ENCODE measurements at places on chromosomes 2 and 18. TPM values are rescaled to one million over a fixed set of nuclear protein-coding genes. Genes with fewer than 3 reads are reported as not detected.

DNA sequence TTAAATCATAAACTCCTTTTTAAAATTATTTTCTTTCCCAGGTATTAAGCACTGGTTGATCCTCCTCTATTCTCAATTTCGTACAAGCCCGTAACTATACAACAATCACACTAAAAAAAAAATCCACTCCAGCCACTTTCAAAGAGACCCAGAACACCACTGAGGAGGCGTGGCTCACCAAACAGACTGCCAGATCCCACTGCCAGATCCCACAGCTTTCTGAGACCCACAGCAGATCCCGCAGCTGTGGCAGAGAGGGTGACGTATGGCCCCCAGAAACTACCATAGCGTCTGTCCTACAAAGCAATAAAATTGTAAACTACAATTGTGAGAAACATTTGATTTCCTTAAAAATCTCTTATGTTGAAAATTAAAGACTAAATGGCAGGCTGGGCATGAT, 230.7 kb upstream of the PXDN start:
- no peak for DNase-seq

- no peak for DNase-seq
Observed at GRCh38 chr18:12255626-12256026, 1.5 kb downstream of the CIDEA start.

Gene ZNF512
- 19.8 TPM for total RNA-seq

GRCh38 chr2:179332903-179333302, 68.3 kb upstream of the SESTD1 start:
- DNase-seq: peak; percentile 73

DNA sequence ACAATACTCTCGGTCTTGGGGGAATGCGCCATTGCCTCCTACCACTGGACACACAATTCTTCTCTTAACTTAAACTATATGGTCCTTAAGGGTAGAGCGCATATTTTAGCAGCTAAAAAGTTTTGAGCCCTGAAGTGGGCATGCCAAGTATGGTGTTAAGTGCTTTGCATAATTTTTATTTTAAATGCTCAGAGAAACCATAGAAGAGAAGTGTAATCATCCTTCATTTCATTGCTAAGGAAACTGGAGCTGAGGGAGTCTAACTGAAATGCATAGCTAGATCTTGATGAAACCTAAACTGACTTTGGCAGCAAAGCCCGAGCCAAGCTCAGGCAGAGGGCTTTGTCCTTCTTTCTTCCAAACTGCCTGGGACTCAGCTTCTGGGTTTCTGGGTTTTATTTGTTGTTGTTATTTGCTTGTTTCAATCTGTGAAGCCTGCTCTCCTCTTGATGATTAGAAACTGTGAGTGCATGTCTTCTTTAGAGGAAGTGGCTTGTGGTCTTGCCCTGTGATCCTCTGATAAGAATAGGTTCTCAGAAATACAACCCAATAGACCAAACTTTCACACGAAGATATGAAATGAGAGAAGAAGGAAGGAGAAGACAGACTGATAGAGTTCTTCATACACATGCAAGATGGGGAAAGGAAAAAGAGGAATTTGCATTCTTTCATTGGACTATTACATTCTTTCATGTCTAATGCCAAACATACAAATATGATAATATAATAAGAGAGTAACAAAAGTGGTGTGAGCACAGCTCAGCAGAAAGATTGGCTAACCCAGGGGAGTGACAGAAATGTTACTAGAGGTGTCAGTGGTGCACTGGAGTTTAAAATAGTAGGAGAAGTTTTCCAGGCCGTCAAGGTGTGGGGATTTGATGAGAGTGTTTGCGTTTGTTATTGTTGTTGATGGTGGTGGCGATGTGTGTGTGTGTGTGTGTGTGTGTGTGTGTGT, 7.5 kb upstream of the RNF144A start:
- peak; percentile 55 for DNase-seq

Gene DSG4
- not detected for total RNA-seq

Gene M1AP
- not detected for total RNA-seq

Gene DYNC2LI1
- 24.2 TPM for total RNA-seq

Gene NGEF
- total RNA-seq: 35.4 TPM

- DNase-seq: no peak
Observed at GRCh38 chr2:103292573-103292972, 530.7 kb downstream of the TMEM182 start.

DNA sequence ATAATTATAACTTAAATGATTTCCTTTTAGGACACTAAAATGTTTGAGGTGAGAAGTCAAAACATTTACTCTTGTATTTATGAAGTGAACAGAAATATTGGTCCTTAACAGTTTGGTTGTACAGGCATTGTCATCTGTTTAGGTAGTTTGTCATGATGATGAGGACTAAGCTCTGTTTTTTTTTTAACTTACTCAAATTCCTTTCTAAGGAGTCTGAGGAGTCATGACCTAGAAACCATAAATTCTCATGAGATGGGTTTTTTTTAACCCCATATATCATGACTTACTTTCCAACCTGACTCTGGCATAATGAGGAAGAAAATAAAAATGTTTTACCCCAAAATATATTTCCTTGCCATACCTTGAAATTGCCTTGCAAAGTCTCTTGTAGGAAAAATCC, 1176.2 kb downstream of the SUCLG1 start:
- DNase-seq: no peak

DNA sequence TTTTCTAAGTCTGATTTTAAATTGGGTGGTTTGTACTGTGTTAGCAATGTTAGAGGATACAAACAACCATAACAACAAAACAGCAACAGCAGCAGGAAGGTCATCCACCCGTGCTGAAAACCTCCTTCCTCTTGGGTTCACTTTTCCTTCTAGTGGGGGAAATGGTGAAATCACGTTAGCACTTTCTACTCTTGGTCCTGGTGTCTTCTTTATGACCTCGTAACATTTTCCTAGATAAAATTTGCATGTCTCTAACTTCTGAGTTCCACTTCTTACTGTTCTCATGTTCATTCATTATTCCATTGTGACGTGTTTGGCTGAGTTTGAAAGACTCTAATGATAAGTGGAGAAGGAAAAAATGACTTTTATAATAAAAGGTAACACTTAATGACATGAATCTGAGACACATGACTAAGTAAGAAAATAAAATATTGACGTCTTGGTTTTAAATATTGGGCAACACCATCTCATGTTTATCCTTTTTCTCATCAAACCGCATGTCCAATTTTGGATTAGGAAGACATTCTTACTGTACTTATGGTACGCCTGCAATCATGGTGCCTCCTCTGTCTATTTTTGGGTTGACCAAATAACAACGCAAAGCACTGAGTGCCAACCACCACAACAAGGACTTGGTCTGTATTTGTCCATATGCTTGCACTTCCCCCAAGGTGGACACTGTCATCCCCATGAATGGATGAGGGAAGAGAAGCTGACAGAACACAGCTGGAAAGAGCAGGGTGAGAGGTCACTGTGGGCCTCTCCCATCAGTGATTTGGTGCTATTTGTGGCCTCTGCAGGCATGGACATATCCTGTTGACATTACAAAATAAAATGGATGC, 25.7 kb upstream of the IL1R1 start:
- DNase-seq: peak; percentile 85

DNA sequence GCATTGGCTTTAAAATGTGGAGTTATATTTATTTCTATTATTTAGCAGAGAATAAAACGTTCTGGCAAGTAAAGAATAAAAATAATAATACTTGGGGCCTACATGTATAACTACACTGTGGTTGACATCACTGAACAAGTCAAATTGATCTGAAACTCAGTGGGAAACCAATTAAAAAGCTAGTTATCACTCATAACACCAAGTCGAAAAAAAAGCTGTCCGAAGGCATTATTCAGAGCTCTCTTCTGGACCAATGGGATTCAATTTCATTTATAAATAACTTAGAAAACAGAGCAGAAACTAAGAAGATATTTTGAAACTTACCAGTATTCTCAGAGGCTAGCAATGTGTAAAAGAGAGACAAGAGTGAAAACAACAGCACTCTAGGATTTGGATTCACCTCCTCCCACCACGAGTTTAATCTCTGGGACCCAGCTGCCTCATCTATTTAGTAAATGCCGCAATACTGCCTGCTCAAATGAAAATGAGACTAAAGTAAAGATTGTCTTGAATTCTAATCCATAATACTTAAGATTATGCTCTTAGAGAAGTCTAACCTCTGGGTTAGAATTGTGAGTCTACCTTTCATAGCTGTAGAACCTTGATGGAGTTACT, 128.4 kb downstream of the NBAS start:
- DNase-seq: no peak

- DNase-seq: no peak
Observed at GRCh38 chr2:214401580-214401979, 9.3 kb upstream of the VWC2L start.

- no peak for DNase-seq
Observed at GRCh38 chr18:60996326-60996725, 336.9 kb upstream of the CDH20 start.

DNA sequence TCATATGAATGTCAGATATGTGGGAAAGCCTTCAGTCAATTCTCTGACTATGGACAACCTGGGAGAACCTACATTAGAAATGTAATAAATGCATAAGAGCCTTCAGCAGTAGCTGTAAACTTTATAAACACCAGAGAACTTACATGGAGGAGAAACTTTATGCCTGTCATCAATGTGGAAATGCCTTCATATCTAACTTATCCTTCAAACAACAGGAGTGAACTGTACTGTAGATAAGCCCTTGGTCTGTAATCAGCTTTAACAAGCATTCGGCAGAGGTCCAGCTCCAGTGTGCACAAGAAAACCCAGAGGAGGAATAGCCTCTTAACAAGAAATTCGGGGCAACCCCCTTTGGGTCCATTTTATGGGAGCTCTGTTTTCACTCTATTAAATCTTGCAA, 14.8 kb upstream of the UXS1 start:
- DNase-seq: no peak

- no peak for DNase-seq
Observed at GRCh38 chr2:166637051-166637450, 143.0 kb upstream of the SCN7A start.

Gene RTP5
- total RNA-seq: not detected

GRCh38 chr2:46914578-46915230, 902 bp downstream of the MCFD2 start:
- no peak for DNase-seq

Gene PLGLB1
- total RNA-seq: 0.36 TPM

- no peak for DNase-seq
Observed at GRCh38 chr2:20622296-20622686, 28.6 kb downstream of the HS1BP3 start.

- no peak for DNase-seq
Observed at GRCh38 chr18:61666876-61667590, 225.8 kb downstream of the RNF152 start.

Gene HAAO
- not detected for total RNA-seq

DNA sequence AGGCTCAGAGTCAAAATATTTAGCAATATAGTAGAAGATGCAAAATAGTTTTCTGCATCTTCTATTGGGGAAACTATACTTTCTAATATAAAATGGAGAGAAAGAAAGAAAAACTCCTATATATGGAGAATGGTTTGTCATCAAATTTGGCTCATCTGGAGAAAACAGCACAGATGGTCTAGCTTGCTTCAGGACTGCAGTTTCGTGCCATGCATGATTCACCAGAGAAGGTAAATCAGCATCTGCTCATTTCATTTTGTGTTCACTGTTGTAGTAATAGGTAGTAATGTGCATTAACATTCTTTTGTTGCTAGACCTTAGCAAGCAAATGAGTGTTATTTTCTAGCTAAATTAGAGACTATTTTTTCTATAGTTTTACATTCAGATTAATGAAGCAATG, 179.0 kb downstream of the ASXL3 start:
- peak; percentile 30 for DNase-seq

Gene VAMP8
- 27.6 TPM for total RNA-seq

Gene MTIF2
- 44.0 TPM for total RNA-seq

- DNase-seq: peak; percentile 37
Observed at GRCh38 chr2:233600386-233600785, 17.0 kb upstream of the UGT1A8 start.

DNA sequence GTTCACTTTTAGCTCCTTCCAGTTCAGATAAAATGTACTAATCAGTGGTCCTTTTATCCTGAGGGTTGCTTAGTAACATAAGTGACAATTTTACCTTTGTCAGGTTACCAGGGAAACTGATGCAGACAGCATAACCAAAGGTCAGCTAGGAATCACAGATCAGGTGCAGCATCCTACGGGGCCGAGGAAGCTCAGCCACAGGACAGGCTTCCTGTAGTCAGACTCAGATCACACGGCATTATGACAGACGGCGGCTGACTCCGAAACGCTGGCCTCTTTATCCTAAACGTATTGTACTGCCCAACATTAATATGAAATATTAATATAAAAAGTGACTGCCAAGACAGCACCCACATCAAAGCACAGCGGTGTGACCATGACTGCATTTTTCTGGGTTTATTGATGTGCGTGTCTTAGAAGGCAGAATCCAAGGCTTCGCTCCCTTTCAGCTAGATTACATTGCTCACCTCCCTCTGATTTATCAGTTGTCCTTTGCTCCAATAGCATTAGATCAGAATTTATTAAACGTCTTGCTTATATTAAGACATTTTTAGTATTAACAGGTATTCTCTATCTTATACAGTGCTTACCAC, 444.5 kb downstream of the CMPK2 start:
- DNase-seq: no peak
